Stimulated activated CD8-positive, alpha-beta memory T cell treated with anti-CD3 and anti-CD28 coated beads, Interleukin-4, amount 100 ng/mL, for 4 hours (primary cell): ENCODE measurements at places on chromosomes 5 and 9.

DNA sequence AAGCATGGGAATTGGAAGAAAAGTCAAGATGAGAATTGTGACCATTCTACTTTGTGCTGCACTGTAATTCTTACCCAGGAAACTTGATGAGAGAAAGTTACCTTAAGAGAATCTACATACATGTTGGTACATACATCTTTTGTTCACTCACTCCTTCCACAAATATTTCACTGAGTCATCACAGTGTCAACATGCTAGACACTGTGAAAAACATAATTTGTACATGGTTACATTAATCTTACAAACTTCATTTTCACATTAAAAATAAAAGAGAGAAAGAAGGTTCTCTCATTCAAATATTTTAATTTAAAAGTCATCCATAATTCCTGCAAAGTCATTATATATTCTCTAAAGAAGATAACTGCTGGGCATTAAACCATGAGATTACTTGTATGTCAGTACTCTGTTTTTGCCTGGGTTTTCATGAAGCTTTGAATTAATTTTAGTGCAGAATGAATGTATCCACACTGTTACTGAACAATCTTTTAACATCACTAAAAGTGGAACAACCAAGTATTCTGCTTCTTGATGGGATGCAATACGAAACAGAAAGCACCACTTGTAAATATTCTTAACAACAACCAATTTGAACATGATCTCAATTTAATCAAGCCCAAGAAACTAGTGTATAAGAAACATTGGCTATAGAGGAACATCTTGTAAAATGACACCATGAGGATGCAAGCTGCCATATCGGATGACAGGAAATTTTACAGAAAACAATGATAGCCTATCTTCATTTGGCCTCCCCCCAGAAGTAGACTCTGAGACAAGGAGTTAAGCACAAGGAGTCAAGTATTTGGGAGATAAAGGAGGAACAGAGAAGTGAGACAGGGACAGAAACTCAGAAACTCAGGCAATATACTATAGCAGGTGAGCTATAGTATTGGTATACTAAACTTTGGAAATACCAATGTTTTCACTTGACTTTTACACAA is 28.4 kb downstream of the ERP44 start:
- no peak for DNase-seq

DNA sequence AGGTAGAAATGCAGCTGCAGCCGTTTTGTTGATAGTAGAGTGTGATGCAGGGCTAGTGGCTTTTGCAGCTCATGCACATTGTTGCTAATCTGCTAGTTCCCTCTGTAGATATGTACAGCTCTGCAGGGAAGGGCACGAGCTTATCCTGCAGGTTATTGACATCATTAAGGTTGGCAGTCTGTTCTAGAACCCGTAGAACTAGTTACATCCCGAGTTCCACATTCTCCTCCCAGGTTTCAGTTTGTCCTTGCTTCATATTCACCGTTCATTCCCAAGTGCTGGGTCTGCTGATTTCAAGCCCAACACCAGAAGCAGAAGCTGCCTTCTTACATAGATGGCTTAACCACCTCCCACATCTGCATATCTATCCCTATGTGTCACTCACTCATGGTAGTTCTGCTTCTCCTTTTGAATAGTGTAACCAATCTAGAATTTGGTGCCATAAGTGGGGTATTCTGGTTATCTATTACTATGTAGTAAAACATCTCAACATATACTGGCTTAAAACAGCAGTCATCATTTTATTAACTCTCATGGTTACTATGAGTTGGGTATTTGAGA is 38.1 kb downstream of the CRHBP start:
- no peak for DNase-seq

DNA sequence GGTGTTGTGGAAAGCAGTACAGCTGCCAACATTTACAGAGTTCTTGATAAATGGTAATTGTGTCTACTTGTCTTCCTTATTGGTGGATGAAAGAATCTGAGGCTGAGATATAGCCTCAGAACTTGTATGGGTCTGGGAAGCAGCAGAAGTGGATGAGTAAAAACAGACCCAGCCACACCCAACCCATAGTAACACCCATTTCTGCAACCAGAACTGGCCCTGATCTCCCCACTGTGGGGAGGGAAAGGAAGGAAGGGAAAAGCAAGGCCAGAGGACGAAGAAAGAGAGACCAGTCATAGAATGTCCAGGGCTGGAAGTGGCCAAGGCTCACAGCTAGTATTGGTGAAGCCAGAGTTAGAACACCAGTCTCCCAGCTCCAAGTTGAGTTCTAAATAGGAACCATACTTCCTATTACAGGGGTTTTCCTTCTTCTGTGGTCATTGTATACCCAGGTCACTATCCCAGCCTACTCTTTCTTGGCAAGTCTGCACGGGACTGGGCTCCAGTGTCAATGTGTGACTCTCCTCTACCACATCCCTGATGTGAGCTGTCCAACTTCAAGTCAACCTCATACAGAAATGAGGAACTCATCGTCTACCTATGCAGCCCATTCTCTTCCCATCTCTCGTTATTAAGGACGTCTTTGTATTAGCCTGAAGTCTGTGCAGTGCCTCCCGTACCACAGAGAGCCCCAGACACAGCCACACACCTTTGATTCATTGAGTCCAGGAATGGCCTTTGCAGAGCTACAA is 35.9 kb downstream of the ITK start:
- DNase-seq: no peak

GRCh38 chr5:6572825-6573380 is 59.9 kb downstream of the NSUN2 start:
- no peak for DNase-seq

DNA sequence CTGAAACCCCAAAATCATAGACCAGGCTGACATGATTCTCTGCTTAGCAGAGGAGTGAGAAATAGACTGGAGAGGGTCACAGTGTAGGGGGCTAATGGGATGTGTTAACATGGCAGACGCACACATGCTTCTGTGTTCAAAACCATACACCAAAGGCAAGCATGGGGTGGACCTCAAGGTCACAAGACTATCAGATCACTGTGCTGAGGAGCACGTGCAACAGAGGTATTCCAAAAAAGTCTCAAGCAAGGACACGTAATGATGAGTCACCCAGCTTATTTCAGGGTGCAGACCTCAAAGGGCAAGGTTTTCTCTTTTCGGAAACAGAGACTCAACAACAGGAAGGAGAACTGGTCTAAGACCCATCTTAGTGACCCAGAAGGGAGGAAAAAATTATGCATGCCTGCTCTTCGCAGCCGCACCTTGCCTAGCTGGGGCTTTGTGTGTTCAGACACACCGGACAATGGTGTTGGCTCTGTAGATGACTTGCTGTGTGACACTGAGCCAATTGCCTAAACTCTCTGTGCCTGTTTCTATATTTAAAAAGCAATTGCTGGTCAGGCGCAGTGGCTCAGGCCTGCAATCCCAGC is 20.3 kb downstream of the WHRN start:
- peak; percentile 16 for DNase-seq

DNA sequence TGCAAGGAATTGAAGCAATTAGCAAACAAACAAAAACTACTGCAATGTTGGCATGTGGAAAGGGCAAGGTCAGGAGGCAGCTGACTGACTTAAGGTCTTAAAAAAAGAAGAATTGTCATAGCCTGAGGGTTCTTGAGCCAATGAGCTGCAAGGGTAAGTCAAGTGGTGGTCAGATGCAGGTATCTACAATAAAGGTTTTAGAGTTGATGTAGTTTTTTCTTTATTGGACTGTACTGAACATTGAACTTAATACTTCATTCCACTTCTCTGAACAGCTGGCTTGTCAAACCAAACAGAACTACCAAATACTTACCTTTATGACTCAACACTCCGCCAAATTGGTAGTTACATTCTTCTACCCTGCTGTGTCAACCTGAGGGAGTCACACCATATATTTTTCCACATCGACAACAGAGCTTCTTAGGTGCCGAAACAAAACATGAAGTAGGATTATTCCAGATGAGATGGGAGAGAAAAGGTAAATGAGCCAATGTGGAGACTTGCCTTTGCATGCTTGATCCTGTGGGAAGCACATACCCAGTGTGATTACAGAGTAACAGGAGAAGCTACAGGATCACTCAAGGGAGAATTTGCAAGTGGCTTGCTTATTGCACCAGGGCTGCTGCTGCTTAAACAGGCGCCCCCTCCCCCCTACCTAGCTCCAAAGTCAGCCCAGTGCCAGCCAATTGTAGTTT is 35.3 kb downstream of the EQTN start:
- DNase-seq: no peak

DNA sequence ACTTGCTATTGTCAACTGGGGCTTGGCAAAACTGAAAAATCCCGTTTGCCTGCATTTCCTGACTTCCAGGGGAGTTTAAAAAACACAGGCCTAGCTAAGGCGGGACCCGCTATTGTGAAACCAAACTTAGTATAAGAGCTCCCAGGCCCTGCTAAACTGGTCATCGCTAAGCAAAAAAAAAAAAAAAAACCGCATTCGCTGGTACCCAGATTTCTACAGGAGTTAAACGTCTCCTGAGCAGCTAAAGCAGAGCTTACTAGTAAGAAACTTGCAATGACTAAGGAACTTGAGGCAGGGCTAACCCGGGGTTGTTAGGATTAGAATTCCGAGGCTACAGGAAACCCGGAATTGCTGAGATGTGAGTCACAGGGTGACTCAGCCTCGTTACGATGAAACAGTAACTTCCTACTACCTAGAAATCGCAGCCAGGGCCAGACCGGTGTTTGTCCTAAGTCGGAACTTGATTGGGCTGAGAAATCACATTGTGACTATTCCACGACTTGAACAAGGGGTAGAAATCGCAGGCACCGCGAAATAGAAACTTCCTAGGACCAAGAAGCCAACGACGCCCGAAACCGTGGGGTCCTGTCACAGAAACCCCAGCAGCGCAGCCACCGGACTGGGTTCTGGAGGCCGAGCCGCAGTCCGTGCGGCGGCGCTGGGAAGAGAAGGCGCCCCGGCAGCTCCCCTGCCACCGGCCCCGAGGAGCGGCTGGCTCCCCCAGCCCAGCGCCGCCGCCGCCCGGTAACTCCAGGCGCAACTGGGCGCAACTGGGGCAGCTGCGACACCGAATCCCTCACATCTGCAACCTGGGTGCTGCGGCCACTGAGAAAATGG is 89.4 kb downstream of the ANXA2R start:
- DNase-seq: peak; percentile 36

DNA sequence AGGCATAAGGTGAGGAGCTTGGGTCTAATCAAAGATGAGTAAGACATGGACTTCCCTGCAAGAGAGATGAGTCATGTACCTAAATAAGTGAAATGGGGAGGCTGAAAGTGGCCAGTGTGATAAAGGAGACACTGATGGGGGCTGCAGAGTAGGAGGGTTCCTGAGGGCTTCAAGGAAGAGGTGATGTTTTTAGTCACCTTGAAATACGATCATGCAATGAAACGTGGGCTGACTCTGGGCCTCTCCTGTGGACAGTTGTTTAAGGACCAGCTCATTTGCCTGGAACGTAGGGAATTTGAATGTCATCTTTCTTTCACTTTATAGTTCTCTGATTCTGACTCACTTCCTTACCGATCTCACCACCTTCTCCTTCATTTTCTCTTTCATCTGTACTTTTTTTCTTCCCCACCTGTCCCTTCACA is 49.6 kb upstream of the CPLX2 start:
- no peak for DNase-seq

GRCh38 chr5:122067390-122067789 is 10.7 kb downstream of the LOX start:
- DNase-seq: no peak

DNA sequence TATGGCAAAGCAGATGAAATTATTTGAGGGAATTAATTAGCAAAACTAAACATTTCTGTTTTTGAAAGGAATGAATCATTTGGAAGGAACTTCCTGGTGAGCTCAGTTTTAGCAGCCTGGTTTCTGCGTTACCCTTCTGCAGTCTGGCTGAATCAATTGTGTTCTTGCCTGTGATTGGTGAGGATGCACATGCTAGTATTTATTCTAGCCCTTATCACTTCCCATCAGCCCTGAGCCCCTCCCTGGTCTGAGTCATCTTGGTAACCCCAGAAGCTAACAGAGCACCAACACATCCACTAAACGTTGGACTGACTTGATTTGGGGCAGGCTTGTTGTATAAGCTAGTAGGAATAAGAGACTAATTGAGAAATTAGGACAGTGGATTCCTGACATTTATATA is 6.6 kb downstream of the TJP2 start:
- no peak for DNase-seq

DNA sequence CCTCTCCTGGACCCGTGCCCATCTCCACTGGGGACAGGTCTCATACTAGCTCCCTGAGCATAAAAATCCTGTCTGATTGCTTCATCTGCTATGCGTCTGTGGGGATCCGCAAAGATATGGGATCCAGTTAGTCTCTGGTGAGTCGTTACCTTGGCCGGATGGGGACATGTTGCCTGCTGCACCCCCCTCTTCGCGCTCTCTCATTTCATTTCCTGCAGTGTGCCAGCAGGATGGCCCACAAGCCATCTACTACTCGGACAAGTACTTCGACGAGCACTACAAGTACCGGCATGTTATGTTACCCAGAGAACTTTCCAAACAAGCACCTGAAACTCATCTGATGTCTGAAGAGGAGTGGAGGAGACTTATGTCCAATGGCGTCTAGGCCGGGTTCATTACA is 17.0 kb upstream of the CEP78 start:
- no peak for DNase-seq

DNA sequence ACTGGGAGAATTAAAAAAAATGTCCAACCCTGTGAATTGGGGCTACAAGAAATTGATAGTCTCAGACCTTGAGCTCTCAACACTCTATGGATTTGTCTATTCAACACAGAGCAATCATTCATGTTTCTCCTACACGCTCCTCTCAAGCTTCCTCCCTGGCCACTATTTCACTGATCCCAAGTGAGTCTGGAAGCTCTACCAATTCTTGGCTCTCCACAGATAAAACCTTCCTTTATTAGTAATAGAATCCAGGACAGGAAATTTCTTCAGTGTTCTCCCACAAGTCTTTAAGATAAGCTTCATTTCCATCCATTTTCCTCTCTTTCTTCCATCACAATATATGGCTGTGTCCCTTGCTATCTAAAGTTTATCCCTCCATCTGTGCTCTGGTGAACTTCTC is 215.1 kb upstream of the PAPPA start:
- DNase-seq: no peak

GRCh38 chr5:126920291-126920690 is 110.1 kb downstream of the MARCHF3 start:
- no peak for DNase-seq

DNA sequence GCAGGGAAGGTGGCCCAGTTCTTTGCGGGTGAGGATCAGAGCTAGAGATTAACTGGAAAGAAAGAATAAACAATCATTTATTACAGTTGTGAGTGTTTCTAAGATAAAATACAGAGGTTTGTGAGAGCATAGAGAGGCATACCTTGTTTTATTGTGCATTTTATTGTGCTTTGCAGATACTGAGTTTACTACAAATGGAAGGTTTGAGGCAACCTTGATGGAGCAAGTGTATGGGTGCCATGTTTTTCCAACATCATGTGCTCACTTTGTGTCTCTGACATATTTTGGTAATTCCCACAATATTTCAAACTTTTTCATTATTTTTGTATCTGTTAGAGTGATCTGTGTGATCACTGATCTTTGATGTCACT is 715 bp upstream of the C5orf34 start:
- DNase-seq: no peak

DNA sequence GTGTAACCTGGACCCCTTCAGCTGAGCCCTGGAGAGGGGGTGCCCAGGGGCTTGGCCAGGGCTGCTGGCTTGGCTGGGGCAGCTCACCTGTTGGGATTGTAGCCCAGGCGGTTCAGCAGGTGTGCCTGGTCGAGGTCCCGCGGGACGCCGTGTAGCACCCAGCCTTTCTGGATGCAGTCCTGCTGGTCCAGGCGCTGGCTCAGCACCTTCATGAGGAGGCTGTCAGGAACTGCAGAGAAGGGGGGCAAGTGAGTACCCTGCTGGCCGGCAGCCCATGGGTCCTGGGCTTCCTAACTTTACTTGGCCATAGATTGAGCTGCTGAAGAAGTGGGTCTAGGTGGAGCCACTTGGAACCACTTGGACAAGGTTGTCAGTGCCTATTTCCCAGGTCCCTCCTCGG is 85.5 kb downstream of the AK8 start:
- no peak for DNase-seq
